ENCODE measurements at places on chromosomes 13 and 19.

- no peak for DNase-seq
Measured at GRCh38 chr13:100125946-100126345, 37.1 kb downstream of the PCCA start.

DNA sequence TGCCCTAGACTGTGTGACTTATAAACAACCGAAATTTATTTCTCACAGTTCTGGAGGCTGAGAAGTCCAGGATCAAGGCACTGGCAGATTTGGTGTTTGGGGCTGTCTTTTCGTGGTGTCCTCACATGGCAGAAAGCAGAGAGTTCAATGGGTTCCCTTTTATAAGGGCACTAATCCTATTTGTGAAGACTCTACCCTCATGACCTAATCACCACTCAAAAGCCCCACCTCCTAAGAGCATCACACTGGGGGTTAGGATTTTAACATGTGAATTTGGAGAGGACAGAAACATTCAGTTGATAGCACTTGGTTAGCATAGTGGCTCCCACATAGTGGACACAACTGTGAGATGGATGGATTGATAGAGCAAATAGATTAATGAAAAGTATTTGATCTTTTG is 21.5 kb upstream of the GPR18 start:
- DNase-seq: no peak

- DNase-seq: peak; percentile 15
Measured at GRCh38 chr19:784541-784940, 12.7 kb upstream of the PTBP1 start.

DNA sequence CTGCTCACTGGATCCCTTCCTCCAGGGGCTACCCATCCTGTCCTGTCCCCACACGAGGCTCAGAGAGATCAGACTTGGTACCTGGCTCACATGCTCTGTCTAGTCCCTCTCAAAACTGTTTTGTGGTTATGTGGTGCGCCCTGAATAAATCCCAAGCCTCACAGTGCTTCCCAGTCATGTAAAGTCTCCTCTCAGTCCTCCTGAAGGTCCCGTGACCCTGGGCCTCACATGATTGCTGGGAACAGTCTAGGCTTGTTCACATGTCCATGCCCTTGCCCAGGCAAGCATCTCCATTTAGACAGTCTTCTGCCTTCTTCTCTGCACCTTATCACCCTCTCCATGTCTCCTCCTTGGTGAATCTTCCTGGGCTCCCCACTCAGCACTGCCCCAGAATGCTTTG is 36.0 kb upstream of the POU2F2 start:
- no peak for DNase-seq

All from GM23338 (cell line).